A549 treated with dexamethasone at 1 μM for 4 hours (cell line): ENCODE measurements at places on chromosomes 7 and 10. TPM values are rescaled to one million over a fixed set of nuclear protein-coding genes. Genes with fewer than 3 reads are reported as not detected.

Gene ITPRID1
- not detected in 5 replicates for total RNA-seq

Gene NODAL
- 0.05 TPM in 1 of 5 replicates, not detected in the others for total RNA-seq

Gene ZWINT
- 79.0 to 98.8 TPM (median 83.4 TPM) in 5 replicates for total RNA-seq

Gene GCC1
- 14.0 to 15.8 TPM (median 14.7 TPM) in 5 replicates for total RNA-seq

Gene H2BK1
- not detected in 5 replicates for total RNA-seq

Gene BPGM
- 17.2 to 23.5 TPM (median 18.8 TPM) in 5 replicates for total RNA-seq

Gene INA
- total RNA-seq, result 15.0 to 25.3 TPM (median 19.0 TPM) in 5 replicates

Gene CRTAC1
- 1.1 to 1.7 TPM (median 1.5 TPM) in 5 replicates for total RNA-seq

Gene COPG2
- 12.5 to 14.7 TPM (median 14.3 TPM) in 5 replicates for total RNA-seq

Gene FBH1
- 33.6 to 40.3 TPM (median 35.9 TPM) in 5 replicates for total RNA-seq

Gene PRF1
- 0.02 to 0.16 TPM (median 0.05 TPM) in 3 of 5 replicates, not detected in the others for total RNA-seq

Gene TAS2R41
- not detected in 5 replicates for total RNA-seq

Gene PNLIPRP2
- 0.09 to 0.11 TPM in 2 of 5 replicates, not detected in the others for total RNA-seq

Gene PDE6C
- not detected in 5 replicates for total RNA-seq

Gene MYOZ1
- total RNA-seq, result 0.05 to 0.16 TPM in 2 of 5 replicates, not detected in the others

Gene MBL2
- not detected in 5 replicates for total RNA-seq

Gene SLC16A12
- 0.45 to 2.0 TPM (median 1.5 TPM) in 5 replicates for total RNA-seq

Gene PCLO
- total RNA-seq, result 0.90 to 1.3 TPM (median 1.1 TPM) in 5 replicates

Gene GJD4
- total RNA-seq, result 0.05 to 0.06 TPM in 2 of 5 replicates, not detected in the others

Gene DDC
- 0.67 to 1.3 TPM (median 0.91 TPM) in 5 replicates for total RNA-seq

Gene PRKG1
- total RNA-seq, result 0.01 TPM in 3 of 5 replicates, not detected in the others

Gene PNLIPRP1
- total RNA-seq, result not detected in 5 replicates

Gene IGFBP1
- 53.7 to 72.9 TPM (median 66.2 TPM) in 5 replicates for total RNA-seq

Gene TEX36
- not detected in 5 replicates for total RNA-seq

Gene RSU1
- 83.8 to 100.0 TPM (median 93.8 TPM) in 5 replicates for total RNA-seq

Gene NPY4R
- total RNA-seq, result 26.1 to 50.1 TPM (median 42.2 TPM) in 5 replicates

Gene SHH
- 0.34 to 0.61 TPM (median 0.50 TPM) in 5 replicates for total RNA-seq

Gene MMS19
- total RNA-seq, result 35.9 to 53.6 TPM (median 52.1 TPM) in 5 replicates

Gene TWIST1
- total RNA-seq, result 0.97 to 2.8 TPM (median 2.7 TPM) in 5 replicates

Gene FXYD4
- total RNA-seq, result not detected in 5 replicates

Gene HOXA3
- total RNA-seq, result 3.0 to 6.2 TPM (median 5.4 TPM) in 5 replicates

Gene CALHM3
- total RNA-seq, result 0.22 to 0.42 TPM (median 0.31 TPM) in 5 replicates

Gene TMEM236
- total RNA-seq, result 0.04 to 0.05 TPM (median 0.05 TPM) in 3 of 5 replicates, not detected in the others

Gene CYP2C18
- 0.07 to 0.11 TPM (median 0.08 TPM) in 3 of 5 replicates, not detected in the others for total RNA-seq

Gene ZNF488
- total RNA-seq, result 10.6 to 13.9 TPM (median 13.1 TPM) in 5 replicates

Gene CFAP69
- 1.2 to 2.3 TPM (median 2.0 TPM) in 5 replicates for total RNA-seq

Gene DTX2
- 22.8 to 32.7 TPM (median 30.8 TPM) in 5 replicates for total RNA-seq

Gene SEMA3D
- 0.04 to 0.10 TPM (median 0.07 TPM) in 5 replicates for total RNA-seq

Gene BICC1
- total RNA-seq, result 17.0 to 24.6 TPM (median 21.3 TPM) in 5 replicates

Gene DUSP5
- 111 to 150 TPM (median 126 TPM) in 5 replicates for total RNA-seq

Gene CFAP43
- total RNA-seq, result 0.12 to 0.61 TPM (median 0.20 TPM) in 5 replicates

Gene ADCY1
- total RNA-seq, result 1.3 to 3.0 TPM (median 2.6 TPM) in 5 replicates
